Progenitor cell of endocrine pancreas (in vitro differentiated cells): ENCODE measurements at places on chromosomes 11 and 22.

DNA sequence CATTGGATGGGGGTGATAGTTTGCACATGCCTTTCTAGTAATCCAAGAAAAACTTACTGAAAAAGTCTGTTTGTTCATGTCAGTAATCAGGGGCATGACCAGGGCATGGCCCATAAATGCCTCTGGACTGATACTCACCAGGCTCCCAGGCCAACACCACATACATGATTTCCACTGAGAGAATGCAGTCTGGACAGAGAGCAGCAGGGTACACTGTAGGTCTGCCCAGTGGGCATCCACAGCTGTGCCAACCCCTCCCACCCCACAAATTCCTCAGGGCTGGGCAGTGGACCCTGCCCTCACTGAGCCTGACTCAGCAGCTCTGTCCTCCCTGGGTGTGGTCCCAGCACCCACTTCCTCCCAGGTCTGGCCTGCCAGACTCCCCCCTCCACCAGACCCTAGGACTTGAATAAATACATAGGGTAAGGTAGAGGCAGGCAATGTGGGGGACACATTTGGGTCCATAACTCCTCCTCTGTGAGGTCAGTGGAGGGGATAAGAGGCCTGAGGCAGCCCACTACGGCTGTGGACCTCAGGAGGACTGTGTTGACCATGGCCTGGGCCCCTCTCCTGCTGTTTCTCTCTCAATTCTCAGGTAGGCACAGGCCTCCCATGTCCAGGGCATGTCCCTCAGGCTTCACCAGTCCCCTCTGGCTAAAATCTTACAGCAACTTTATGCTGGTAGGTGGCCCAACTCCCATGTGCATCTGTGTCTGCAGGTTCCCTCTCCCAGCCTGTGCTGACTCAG lies 92.2 kb upstream of the TOP3B start:
- peaks cover 77% of the 10 kb centered on the region for H3K27me3 ChIP-seq
- no peak overlapping the region for H3K4me3 ChIP-seq
- H3K36me3 ChIP-seq = no peaks in the 10 kb centered on the region
- H3K27ac ChIP-seq = no peak overlapping the region
- DNase-seq = no peak

DNA sequence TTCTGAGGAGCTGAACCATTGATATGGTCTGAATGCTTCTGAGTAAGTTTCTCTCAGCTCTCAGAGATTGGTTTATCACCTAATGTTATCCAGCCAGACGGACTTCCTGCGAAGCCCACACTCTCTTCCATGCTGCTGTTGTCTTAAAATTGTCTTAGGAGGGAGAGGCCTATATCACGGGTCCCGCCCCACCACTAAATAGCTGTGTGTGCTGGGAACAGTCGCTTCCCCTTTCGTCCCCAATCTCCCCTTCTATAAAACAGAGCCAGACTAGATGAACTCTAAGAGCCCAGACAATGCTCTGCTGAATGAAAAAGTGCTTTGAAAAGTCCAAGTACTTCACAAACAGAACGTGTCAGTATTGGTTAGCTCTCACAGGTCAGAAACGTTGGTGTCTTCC lies 81.4 kb upstream of the AKIP1 start:
- no peak overlapping the region for H3K27ac ChIP-seq
- H3K36me3 ChIP-seq = no peaks in the 10 kb centered on the region
- H3K4me1 ChIP-seq = peaks cover 2% of the 10 kb centered on the region
- no peak for DNase-seq
- H3K27me3 ChIP-seq = no peaks in the 10 kb centered on the region

GRCh38 chr22:42324566-42324965 lies 54.1 kb upstream of the TCF20 start:
- no peak overlapping the region for H3K27ac ChIP-seq
- H3K4me3 ChIP-seq = no peak overlapping the region
- H3K4me1 ChIP-seq = peaks cover 17% of the 10 kb centered on the region
- DNase-seq = no peak
- H3K36me3 ChIP-seq = no peaks in the 10 kb centered on the region

- peak; percentile 72 for DNase-seq
- H3K27me3 ChIP-seq = peaks cover 73% of the 10 kb centered on the region
- peak overlapping the region; percentile 40 for H3K4me3 ChIP-seq
- H3K4me1 ChIP-seq = peaks cover 2% of the 10 kb centered on the region
- no peak overlapping the region for H3K27ac ChIP-seq
- no peaks in the 10 kb centered on the region for H3K36me3 ChIP-seq
Measured at GRCh38 chr22:29470159-29470855, 9.7 kb upstream of the NEFH start.

- peaks cover 34% of the 10 kb centered on the region for H3K27me3 ChIP-seq
- H3K27ac ChIP-seq = no peak overlapping the region
- H3K36me3 ChIP-seq = no peaks in the 10 kb centered on the region
- H3K4me1 ChIP-seq = no peaks in the 10 kb centered on the region
- no peak for DNase-seq
Measured at GRCh38 chr22:25749420-25750169, 7.6 kb downstream of the MYO18B start.

GRCh38 chr11:118290923-118291322 lies 13.6 kb upstream of the CD3E start:
- no peaks in the 10 kb centered on the region for H3K36me3 ChIP-seq
- peaks cover 15% of the 10 kb centered on the region for H3K27me3 ChIP-seq
- no peak overlapping the region for H3K4me3 ChIP-seq
- H3K27ac ChIP-seq = no peak overlapping the region
- H3K4me1 ChIP-seq = no peaks in the 10 kb centered on the region

DNA sequence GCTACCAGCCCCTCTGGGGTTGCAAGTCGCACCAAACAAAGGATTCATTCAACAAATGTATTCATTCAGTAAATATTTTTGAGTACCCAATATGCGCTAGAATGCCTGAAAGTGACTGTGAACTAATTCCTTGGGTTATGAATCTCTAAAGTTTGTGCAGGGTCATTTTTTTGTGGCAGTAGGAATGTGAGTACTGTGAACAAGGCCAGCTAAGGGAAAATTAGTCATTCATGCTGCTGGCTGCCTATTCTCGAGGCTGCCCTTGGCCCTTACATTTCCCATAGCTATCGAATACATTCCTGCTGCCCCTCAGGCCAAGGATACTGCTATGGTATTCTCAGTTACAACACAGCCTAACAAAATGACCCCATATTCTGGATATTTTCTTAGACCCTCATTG lies 141.6 kb downstream of the TRPC6 start:
- H3K27me3 ChIP-seq = no peaks in the 10 kb centered on the region
- DNase-seq = no peak
- no peaks in the 10 kb centered on the region for H3K4me1 ChIP-seq
- no peak overlapping the region for H3K4me3 ChIP-seq

- no peak overlapping the region for H3K4me3 ChIP-seq
- H3K27me3 ChIP-seq = no peaks in the 10 kb centered on the region
- no peak for DNase-seq
- peaks cover 7% of the 10 kb centered on the region for H3K36me3 ChIP-seq
- H3K27ac ChIP-seq = no peak overlapping the region
- peaks cover 4% of the 10 kb centered on the region for H3K4me1 ChIP-seq
Measured at GRCh38 chr11:27228232-27228905, 134.6 kb downstream of the CCDC34 start.

DNA sequence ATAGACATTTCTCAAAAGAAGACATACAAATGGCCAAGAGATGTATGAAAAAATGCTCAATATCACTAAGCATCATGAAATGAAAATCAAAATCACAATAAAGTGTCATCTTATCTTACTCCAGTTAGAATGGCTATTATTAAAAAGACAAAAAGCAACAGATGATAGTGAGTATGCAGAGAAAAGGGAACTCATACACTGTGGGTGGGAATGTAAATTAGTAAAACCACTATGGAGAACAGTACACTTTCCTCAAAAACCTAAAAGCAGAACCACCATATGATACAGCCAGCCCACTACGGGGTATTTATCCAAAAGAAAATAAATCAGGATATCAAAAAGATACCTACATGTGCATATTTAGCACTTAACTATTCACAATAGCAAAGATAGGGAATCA lies 700.0 kb upstream of the ANO5 start:
- H3K4me3 ChIP-seq = no peak overlapping the region
- H3K27me3 ChIP-seq = no peaks in the 10 kb centered on the region
- no peaks in the 10 kb centered on the region for H3K36me3 ChIP-seq
- H3K4me1 ChIP-seq = no peaks in the 10 kb centered on the region
- no peak for DNase-seq

DNA sequence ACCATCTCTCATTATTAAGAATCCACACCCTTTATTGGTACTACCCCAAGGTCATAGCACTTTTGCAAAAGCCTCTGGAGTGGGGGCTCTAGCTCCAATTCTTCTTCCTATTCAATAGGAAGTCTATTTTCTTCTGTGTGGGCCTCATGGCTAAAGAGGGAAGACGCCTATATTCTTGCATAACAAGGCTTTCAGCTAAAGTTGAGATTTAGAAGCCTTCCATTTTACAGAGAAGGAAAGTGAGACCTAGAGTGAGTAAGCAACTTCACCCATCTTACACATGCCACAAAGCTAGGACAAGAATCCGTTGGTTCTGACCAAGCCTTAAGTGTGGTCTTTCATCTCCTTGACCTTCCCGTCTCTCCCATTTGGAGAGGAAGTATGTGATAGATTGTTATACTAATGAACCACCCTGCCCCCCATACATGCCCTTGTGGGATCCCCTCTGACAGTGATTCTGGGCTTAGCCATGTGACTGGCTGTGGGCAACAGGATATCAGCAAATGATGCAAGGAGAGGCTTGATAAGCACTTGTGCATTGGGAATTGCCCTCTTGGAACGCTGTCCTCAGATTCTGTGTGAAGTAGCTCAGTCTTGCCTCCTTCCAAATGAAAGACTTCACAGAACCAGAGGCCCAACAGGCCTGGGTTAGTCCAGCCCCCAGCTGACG lies 12.3 kb downstream of the BACE1 start:
- H3K4me1 ChIP-seq = peaks cover 59% of the 10 kb centered on the region
- DNase-seq = no peak
- H3K4me3 ChIP-seq = peak overlapping the region; percentile 32
- H3K27me3 ChIP-seq = no peaks in the 10 kb centered on the region
- peak overlapping the region; percentile 90 for H3K27ac ChIP-seq
- H3K36me3 ChIP-seq = no peaks in the 10 kb centered on the region

GRCh38 chr11:10695833-10696232 lies 2.3 kb upstream of the IRAG1 start:
- H3K27ac ChIP-seq = no peak overlapping the region
- no peaks in the 10 kb centered on the region for H3K4me1 ChIP-seq
- H3K36me3 ChIP-seq = peaks cover 6% of the 10 kb centered on the region
- no peak overlapping the region for H3K4me3 ChIP-seq
- H3K27me3 ChIP-seq = no peaks in the 10 kb centered on the region
- DNase-seq = no peak

DNA sequence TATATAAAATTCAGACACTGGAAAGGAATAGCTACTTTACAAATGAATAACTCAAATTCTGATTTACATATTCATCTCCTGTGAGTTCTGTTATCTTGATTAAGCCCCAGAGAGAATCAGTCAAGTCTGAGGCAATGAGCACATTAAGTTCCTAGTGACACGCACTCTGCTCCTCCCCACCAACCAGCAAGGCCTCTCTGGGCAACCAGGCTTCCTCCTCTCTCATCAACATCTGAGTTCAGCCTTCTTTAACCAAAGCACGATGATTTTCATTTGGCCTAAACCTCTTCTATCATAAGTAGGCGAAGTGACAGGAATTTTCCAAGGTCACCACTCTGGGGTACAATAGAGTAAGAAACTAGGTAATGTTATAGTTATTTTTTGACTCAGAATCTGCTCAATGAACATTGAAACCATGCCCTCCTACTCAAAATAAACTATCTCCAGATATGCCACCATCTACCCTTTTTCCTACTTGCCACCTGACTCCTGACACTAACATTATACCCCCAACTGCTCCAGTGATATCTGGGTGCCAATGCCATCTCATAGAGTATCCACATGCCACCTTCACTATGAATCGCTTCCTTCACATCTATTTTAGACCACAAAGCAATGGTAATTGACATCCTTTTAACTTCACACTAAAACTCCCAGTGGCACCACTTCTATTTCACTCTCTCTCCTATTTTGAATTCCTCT lies 114.8 kb downstream of the FAM76B start:
- DNase-seq = no peak
- no peaks in the 10 kb centered on the region for H3K36me3 ChIP-seq
- H3K4me1 ChIP-seq = no peaks in the 10 kb centered on the region
- no peaks in the 10 kb centered on the region for H3K27me3 ChIP-seq

GRCh38 chr11:112042961-112043304 lies 17.7 kb downstream of the DLAT start:
- H3K4me3 ChIP-seq = no peak overlapping the region
- peaks cover 42% of the 10 kb centered on the region for H3K36me3 ChIP-seq
- no peak overlapping the region for H3K27ac ChIP-seq
- no peaks in the 10 kb centered on the region for H3K27me3 ChIP-seq
- no peaks in the 10 kb centered on the region for H3K4me1 ChIP-seq

DNA sequence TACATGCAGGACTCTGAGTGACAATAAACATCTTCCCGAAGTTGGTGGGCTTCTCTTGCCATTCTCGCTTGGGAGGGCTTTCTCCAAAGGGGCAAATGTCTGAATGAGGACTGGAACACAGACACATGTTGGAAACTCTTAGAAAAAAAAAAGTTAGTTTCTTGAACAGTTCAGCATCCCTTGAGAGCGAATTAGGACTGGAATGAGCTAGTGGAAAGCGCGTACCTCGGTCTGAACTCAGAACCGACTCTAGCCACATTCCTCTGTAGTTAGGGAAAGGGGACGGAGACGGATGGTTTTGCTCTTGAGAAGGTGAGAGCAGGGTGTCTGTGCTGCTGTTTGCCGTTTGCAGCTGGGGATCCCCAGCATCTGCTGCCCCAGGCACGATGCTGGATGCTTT lies 517.3 kb downstream of the TBC1D22A start:
- no peaks in the 10 kb centered on the region for H3K27me3 ChIP-seq
- peaks cover 4% of the 10 kb centered on the region for H3K36me3 ChIP-seq
- H3K4me3 ChIP-seq = no peak overlapping the region
- no peak for DNase-seq
- no peak overlapping the region for H3K27ac ChIP-seq

- no peak for DNase-seq
- H3K4me1 ChIP-seq = no peaks in the 10 kb centered on the region
- no peaks in the 10 kb centered on the region for H3K36me3 ChIP-seq
Measured at GRCh38 chr11:75508051-75508561, 17.6 kb downstream of the GDPD5 start.

DNA sequence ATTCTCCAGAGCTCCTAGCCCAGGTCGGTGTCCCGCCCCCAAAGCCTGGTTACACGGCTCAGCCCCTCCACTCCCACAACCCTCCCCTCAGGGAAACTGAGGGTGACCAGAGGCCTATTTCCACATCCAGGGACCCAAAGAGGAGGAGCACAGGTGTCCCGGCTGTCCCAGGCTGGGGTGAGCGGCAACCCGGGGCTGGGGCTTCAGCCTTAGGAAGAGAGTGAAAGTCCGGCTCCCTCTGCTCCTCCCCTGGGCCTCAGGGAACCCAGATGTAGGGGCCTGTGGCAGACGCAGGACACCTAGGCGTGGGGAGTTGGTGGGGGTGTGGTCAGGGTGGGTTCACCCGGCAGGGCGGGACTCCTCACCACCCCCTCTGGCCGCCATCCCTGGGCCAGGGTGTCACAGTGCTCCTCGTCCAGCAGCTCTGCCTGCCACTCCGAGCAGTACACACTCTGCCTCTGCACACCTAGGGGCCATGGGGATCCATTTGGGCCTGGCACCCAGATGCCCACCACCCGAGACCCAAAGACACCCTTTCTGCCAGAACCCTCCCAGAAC lies 63.1 kb downstream of the ARFGAP3 start:
- no peak overlapping the region for H3K27ac ChIP-seq
- peaks cover 5% of the 10 kb centered on the region for H3K36me3 ChIP-seq
- no peaks in the 10 kb centered on the region for H3K27me3 ChIP-seq
- DNase-seq = no peak
